ENCODE measurements at places on chromosomes 13 and 19.

GRCh38 chr19:33392341-33393285 is 19.1 kb downstream of the CEBPG start:
- no peak for DNase-seq

- DNase-seq, result no peak
These were observed 249.4 kb downstream of the SLITRK6 start for GRCh38 chr13:85549819-85550218.

- no peak for DNase-seq
These were observed 141.2 kb downstream of the TEX29 start for GRCh38 chr13:111461445-111462149.

DNA sequence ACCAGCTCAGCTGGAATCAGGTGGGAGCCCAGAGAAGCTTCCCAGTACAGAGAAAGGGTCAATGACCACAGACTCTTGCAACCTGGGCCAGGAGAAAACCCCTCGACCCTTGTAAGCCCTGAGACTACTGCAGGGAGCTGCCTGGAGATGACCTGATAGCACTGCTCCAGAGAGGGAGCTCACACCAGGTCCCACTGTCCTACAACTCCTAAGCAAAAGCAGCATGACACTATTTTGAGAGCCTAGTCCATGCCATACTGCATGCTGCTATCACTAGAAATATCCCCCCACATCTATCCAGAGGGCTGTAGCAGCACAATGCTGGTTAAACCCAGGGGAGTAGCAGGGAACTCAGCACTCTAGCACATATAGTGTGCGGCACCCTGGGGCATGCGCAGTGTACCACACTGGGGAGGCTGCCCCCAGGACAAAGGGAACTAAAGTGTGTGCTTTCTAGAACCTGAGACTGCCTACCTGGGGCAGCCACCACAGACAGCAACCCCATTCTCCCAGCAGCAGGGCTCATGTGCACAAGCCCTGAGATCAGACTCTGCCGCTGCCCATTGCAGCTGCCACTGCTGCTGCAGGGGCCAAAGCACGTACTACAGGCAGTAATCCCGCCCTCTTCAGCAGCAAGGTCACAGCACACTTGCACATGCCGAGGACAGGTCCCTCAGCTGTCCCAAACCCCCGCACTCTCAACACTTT is 27.1 kb upstream of the N4BP2L1 start:
- no peak for DNase-seq

GRCh38 chr13:30869491-30869890 is 36.6 kb upstream of the MEDAG start:
- DNase-seq, result no peak

GRCh38 chr13:49540552-49540951 is 44.8 kb downstream of the PHF11 start:
- DNase-seq, result no peak

DNA sequence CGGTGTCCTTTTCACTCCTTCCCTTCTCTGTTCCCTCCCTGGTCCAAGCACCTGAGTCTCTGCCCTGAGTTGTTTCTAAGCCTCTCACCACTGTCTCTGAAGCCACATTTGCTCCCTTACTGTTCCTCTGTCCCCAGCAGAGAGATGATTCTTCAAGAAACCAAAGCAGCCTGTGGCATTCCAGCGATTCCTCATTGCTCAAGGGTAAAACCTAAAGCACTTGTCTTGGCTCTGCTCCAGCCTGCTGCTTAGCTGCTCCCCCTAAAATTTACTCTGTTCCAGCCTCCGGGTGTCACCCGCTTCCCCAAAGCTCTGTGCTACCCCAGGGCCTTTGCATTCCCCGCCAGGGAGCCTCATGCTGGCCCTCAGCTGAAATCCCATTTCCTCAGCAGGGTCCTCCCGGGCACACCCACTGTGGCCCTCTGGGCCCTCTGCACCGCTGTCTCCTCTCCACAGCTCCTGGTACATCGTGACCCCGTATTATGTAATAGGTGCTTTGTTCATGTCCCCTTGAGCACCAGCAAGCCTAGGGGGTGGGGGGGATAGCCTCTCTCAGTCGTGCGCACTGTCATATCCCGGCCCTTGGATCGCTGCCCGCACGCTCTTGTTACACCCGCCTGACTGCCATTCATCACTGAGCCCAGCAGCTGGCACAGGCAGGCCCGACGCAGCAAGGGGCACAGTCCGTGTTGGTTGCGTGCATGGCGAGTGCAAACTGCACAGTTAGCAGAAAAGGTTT is 15.8 kb downstream of the TECR start:
- DNase-seq, result no peak

DNA sequence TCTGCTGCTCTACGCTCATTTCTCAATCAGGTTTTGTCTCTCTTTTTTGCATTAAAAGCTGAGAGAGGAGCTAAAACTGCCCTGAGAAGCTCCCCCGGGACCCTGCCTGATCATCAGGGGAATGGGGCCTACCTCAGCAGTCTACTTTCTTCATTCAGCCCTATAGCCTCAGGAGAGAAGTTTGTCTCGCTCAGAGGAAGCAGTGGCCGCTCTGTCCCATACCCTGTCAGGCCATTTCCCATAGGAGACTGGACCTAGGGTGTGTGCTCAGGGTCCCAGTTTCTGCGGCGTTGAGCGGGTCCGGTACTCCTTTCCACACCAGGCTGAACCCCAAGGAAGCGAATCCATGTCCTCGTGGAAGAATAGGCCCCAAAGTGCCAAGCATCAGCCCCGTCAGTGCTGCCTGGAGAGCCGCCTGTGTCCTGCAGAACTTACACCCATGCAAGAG is 21.7 kb downstream of the UBE2L5 start:
- no peak for DNase-seq

GRCh38 chr19:892243-892893 is 619 bp downstream of the MED16 start:
- DNase-seq, result no peak

DNA sequence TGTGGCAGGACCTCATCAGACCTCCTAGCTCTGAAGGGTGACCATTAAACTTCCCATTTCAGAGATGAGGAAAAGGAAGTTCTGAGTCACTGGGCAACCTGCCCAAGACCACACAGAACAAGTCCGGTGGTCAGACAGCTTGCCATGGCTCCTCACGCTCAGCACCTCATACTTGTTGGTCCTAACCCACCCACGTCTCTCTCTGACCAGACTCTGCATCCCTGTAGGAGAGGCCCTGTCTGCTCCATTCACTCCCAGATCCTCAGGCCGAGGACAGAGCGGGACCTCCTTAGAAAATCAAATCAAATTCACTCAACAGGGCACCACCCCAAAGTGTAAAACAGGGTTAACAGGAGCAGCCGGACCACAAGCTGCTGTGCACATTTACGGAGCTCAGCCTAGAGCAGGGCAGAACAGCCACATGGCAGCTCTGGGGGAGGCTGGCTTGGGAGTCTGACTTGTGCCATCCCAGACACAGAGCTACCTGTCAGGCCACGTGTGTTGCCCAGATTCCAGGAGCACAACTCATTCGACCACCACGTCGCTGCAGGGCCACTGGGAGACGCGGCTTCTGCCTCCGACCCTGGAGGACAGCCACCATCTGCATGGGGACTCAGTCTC is 1.7 kb downstream of the MIER2 start:
- no peak for DNase-seq

GRCh38 chr13:109725995-109726637 is 60.3 kb downstream of the IRS2 start:
- DNase-seq, result no peak

GRCh38 chr13:110664673-110665072 is 41.2 kb downstream of the CARS2 start:
- DNase-seq, result no peak

DNA sequence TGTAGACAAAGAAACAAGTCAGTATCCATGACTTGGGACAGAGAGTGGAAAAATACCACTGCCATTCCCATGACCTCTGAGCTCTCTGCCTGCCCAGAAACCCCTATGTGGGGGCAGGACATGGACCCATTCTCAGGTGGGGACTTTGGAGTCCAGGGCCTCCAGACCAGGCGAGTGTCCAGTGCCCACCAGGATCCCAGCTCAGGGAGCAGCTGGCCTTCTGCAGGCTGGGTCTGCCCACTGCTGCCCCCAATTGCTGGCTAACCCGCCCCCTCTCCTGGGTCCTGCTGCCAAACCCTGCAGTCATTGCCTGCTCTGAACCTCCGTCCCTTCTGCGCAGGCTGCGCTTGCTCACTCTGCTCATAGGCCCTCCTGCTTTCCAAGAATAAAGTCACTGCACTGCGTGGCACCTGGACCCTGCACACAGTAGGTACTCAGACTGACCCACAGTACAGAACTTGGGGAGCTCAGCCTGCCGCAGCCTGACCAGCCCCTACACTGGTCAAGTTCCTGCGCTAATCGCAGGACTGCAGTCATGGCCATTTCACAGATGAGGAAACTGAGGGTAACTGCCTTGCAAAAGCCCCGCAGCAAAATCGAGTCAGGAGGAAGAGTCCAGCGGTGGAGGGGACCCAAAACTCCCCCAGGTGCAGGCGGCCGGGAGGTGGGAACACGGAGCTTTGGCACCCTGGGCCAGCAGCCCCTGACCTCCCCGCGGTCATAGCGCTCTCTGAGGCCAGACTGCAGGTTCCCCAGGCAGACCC is 774 bp downstream of the SLC7A10 start:
- no peak for DNase-seq

DNA sequence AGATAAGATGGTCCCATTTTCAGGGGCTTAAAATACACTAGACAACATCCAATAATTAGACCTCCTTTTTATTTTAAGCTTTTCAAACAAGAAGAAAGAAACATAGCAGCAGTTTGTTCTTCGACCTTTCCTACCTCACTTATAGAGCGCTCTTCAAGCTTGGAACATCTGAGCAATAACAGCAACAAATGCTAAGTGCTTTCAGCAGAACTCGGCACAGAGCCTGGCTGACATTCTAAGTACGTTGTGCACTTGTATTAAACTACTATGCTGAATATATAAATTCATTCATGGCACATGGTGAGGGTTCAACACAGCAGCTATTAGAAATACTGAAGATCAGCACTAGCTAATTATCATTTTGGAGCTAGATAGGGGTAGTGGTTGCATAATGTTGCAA is 256.1 kb upstream of the MAB21L1 start:
- DNase-seq, result no peak

GRCh38 chr19:20318616-20319015 is 151.6 kb downstream of the ZNF486 start:
- DNase-seq, result no peak

GRCh38 chr13:33229446-33230177 is 55.9 kb downstream of the STARD13 start:
- DNase-seq, result no peak

DNA sequence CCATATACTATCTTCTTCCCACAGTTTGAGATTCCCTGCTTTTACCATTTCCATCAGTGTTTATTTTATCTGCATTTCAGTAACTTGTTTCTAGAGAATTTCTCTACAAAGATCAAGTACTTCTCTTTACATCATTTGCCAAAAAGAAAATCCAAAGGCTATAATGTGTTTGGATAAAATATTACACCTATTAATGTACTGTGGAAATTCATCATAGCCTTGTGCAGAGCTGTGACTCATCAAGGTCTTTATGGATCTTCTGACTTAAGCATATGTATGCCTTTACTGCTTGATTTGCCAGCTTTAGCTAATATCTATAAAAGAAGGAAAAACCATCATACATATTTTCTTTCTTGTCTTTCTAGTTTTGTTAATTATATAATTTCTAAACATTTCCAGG is 9.6 kb upstream of the HTR2A start:
- DNase-seq, result no peak

GRCh38 chr13:29771247-29771646 is 79.2 kb downstream of the UBL3 start:
- DNase-seq, result no peak

DNA sequence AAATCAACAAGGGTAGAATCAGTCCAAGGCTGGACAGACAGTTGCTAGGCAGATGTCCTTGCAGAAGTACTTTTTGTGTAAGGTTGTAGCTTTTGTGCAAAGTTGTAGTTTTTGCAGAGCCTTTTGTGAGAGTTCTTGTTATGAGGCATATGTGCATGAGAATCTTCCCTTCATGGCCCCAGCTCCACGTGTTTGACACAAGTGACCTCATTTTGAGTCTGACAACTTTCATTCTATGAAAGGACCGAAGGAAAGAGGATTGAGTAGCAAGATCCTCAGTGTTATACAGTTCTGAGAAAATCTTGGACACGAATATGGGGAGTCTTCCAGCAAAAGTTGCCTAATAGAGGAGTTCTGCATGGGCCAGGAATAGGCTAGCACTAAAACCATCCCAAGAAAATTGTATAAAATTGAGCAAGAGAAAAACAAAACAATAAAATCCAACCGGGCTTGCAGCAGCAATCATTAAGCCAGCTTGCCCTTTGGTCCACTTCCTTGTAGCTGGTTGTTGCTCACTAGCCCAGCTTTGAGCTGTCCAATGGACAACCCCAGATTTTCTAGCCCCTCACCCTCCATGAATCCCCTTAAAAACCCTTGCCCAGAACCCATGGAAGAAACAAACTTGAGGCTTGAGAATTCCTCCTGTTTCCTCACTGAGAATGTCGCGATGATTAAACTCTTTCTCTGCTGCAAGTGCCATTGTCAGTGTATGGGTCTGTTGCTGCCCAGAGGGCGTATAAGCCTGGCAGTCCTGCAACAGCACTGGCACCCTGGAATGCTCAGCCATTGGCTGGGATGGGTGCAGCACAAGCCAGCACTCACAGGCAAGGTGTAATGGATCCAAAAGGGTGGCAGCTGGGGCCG is 6.5 kb downstream of the EPSTI1 start:
- DNase-seq, result no peak

DNA sequence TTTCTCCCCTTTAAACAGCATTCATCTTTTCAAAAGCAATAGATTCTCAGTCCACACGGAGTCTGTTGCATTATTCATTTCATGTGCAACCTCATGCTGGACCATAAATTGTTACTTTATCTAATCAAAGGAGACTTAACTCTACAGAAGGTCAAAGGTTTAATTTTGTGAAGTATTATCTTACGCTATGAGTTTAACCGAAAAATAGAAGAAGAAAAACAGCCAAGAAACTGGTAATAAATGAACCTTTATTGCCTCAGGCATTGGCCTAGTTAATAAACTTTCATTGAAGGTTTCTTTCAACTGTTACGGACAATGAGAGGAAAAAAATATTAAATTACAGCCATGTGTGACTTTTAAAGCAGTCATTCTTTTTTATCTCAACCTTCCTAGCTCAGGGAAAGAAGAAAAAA is 223.6 kb downstream of the DACH1 start:
- no peak for DNase-seq

DNA sequence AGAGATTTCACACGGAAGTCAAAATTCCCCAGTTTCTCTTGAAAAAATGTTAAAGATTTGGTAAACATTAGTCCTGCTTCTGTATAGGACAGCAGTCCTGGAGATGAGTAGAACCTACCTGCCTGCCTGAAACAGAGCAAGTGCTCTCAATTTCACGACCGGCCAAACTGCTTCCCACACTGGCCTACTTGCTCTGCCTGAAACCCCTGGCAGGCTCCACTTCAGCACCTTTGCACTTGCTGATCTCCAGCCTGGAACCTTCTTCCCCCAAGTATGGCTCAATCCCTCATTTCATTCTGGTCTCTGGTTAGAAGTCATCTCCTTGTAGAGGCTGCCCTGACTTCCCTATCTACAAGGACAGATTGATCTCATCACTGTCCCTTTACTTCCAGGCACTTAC is 271.4 kb downstream of the DLEU7 start:
- DNase-seq, result no peak

GRCh38 chr19:54154603-54155345 is 4.7 kb downstream of the LENG1 start:
- DNase-seq, result no peak

GRCh38 chr19:11843722-11844121 is 4.8 kb upstream of the ZNF439 start:
- no peak for DNase-seq
